Urinary bladder (tissue), 4 donors: ENCODE measurements at places on chromosomes 3 and 15. TPM values are rescaled to one million over a fixed set of nuclear protein-coding genes. Genes with fewer than 3 reads are reported as not detected.

Gene TRMT10C
- polyA plus RNA-seq: 20.4 TPM

- DNase-seq: no peak
Measured at GRCh38 chr3:10281951-10282350, 10.8 kb downstream of the GHRL start.

Gene PTPN23
- 21.4 TPM for polyA plus RNA-seq

Gene GOLGA8T
- 0.13 TPM for polyA plus RNA-seq

DNA sequence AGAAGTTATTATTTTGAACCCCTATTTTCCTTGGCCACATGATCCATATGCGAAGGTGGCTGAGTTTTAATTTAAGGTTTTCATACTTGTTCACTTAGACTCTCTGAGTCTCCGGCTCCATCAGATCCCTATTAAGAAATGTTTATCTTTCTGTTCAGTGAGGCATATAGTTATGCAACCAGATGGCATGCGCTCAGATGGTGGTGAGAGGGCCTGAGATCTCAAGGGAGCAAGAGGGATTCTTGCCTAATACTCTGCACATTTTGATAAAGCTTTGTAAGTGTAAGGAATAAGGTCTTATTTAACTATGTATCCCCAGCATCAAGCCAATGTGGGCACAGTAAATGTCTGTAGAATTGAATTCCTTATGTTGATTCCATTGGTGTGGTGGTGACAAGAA lies 78.9 kb upstream of the DPH6 start:
- no peak for DNase-seq

DNA sequence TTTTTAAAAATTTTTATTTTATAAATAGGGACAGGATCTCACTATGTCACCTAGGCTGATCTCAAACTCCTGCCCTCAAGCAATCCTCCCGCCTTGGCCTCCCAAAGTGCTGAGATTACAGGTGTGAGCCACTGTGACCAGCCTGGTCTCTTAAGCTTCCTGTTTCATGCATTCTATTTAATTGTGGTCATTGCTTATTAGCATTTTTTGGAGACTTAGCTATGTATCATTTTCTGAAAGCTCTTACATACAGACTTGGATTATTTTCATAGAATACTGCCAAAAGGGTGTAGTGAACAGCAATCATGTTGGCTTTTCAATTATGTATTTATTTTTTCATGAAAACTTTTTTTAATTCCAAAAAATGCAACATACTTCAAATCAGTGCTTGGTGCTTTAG lies 51.5 kb upstream of the DCUN1D1 start:
- no peak for DNase-seq

- DNase-seq: no peak
Measured at GRCh38 chr3:183438735-183439134, 10.3 kb upstream of the MCF2L2 start.

Gene CISH
- 7.9 TPM for polyA plus RNA-seq

Gene ANKRD63
- polyA plus RNA-seq: not detected

Gene CNTN6
- 0.03 TPM for polyA plus RNA-seq

DNA sequence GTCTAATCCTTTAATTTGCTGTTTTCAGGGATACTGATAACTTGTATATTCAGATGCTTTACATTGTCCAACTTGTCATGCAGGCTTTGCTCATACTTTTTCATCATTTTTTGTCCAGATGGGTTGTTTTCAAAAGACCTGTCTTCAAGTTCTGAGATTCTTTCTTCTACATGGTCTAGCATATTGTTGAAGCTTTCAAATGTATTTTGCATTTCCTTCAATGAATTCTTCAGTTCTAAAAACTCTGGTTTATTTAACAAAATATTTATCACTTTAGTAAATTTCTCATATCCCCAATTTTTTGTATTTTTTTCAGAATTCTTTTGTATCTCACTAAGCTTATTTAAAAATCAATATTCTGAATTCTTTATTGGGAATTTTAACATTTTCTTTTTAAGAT lies 388.3 kb upstream of the IL12A start:
- no peak for DNase-seq
